ENCODE measurements at places on chromosomes 2 and 18.

GRCh38 chr2:122851161-122851560 is 1095.7 kb downstream of the TSN start:
- DNase-seq: no peak

GRCh38 chr2:199684832-199685231 is 166.2 kb downstream of the FTCDNL1 start:
- DNase-seq: no peak

- DNase-seq: no peak
Observed at GRCh38 chr2:206316141-206316540, 41.7 kb downstream of the ZDBF2 start.

DNA sequence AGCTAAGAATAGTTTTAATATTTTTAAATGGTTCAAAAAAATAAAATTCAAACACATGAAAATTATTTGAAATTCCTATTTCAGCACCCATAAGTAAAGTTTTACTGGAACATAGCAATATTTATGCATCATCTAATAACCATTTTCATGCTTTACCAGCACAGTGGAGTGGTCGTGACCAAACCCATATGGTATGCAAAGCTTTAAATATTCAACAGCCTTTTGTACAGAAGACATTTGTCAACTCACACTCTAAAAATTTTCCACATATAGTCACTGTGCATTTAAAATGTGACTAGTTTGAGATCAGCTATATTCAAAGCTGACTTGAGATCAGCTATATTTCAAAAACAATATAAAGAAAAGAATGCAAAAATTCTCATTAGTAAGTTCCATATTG is 46.2 kb downstream of the PUM2 start:
- DNase-seq: no peak

GRCh38 chr2:28377195-28377816 is 15.4 kb upstream of the FOSL2 start:
- DNase-seq: no peak

DNA sequence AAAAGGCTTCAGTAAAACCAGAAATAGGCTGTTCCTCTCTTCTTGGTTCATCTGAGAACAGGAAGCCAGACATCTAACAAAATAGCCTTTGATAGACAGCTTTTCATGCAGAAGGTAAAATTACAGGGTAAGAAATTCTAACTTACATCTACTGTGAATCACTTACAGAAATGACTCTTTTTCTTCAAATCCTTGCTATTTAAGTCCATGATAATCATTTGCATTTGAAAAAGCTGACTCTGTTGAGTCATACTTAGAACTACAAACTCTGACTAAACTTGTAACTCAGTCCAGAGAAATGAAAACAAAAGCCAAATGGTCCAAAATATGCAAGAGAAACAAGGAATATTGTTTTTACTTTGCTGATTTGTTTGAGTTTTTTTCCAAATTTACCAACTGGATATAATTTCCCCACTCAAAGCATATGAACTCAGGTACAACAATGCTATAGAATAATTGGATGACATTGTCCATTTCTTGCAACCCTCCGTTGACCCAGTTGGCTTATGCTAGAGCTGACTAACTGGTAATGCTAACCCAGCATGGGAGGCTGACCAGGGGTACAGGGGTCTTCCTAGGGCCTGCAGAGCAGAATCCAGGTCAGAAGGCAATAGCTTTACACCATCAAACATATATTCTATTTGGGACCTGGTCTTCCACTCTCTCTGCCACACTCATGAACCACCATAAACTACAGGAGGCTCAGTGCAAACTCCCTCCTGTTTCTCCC is 18.8 kb upstream of the MREG start:
- peak; percentile 70 for DNase-seq

DNA sequence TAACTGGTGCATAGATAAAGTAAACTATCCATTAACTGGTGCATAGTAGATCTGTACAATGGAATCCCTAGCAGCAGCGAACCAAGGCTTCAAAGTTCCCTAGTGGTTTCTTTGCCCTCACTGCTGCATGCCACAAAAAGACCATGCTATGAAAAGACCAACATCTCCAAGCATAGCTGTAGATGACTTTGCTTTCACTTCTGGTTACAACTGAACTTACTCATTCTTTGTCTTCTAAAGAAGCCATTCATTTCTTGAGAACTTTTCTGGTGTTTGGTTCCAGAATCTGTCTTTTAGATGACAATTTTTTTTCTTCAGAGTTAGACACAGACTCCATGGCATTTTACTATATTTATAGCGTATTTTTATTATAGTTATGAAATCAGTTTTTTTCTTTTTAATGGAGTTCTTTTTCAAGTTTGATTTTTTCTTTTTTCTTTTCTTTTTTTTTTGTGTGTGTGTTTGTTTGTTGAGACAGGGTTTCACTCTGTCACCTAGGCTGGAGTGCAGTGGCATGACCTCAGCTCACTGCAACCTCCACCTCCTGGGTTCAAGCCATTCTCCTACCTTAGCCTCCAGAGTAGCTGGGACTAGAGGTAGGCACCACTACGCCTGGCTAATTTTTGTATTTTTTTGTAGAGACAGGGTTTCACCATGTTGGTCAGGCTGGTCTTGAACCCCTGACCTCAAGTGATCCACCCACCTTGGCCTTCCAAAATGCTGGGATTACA is 63.6 kb downstream of the SLC35F5 start:
- peak; percentile 7 for DNase-seq

DNA sequence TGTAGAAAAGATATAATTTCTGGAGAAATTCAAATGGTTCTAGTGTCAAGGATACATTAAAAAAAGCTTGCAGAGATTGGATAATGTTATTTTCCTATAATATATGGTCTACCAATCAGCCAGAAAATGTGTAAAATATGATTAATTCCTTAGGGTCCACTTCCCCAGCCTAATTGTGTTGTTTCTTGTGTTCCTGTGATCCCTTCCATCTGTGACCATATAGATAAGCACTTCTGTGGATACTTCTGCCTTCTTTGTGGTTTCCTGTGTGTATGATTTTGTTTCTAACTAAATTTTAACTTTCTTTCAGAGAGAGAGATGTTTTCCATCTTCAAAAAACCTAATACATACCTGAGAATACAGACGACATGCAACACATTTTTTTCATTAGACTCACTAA is 367.1 kb upstream of the PIK3C3 start:
- DNase-seq: no peak

DNA sequence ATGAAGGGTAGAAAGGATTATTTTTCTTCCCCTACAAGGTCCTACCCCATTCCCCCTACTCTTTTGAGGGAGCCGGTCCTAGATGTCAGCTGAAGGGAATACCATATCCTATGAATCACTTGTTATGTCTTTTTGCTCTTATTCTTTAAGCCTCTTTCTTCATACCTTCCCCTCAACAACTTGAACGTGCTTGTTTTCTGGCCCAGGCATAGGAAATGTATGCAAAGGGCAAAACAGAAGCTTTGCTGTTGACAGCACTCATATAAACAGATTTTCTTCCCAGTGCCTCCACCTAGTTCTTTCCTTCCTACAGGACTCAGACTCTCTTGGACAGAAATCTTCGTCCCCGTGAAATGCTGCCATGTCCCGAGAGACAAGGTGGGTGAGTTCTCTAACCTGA is 64.6 kb downstream of the TMEM17 start:
- no peak for DNase-seq

DNA sequence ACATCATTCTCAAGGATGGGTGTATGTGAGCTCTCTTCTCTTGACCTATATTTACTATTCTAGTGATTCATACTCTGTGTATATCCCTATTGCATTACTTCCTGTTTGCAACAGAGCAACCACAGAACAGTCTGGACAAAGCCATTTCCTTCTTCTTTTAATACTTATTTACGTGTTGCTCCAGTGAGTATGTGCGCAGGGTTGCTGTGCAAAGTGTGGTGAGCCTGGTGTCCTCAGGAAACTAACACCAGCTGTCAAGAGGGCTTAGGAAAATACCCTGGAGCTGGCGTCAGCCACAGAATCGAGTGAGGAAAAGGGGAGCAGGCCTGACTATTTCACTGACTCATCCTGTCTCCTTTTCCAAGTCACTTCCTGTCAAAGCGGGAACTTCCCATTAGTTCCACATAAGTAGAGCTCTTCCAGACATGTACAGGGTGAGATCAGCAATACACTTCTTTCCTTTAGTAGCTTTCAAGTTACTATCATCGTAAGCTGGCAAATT is 214.1 kb upstream of the COPS8 start:
- peak; percentile 96 for DNase-seq

- DNase-seq: no peak
Observed at GRCh38 chr2:146677280-146677679, 1167.5 kb upstream of the ACVR2A start.

DNA sequence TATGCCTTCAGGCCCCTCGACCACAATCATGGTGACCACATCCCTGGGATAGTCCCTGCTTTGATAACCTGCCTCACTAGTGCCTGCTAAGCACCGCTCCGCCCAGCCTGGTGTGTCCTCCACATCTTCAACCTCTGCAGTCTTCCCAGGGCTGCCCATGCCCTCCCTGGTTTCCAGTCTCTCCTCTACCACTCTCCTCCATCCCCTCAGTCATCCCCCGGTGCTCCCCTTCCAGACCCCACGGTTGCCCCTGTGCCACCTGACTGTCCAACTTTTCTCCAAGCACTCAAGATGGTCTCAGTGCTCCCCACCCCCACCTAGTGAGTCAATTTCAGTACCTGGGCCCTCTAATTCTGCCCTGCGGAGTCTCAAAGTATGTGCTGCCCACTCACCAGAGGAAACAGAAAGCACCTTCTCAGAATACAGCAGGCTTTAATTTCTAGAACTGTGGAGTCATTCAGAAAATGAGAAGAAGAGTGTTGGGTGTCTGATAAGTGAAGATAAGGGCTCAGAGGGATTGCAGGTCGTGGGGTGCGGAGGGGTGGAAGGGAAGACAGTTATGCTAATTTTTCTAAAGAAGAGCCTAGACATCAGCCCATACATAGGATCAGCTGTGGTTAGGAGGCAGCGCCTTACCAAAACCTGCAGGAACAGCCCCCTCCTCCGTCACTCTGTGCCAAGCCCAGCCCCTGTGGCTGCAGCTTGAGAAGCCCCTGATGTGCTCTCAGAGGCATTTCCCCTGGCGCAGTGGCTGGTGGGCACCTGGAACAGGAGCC is 53.6 kb upstream of the CAB39 start:
- no peak for DNase-seq

GRCh38 chr2:233142355-233142897 is 82.3 kb downstream of the INPP5D start:
- no peak for DNase-seq

GRCh38 chr2:96073170-96073775 is 38.6 kb upstream of the GPAT2 start:
- no peak for DNase-seq

GRCh38 chr2:240396623-240397541 is 38.6 kb upstream of the GPC1 start:
- DNase-seq: no peak

GRCh38 chr2:42964439-42965083 is 172.2 kb upstream of the HAAO start:
- peak; percentile 91 for DNase-seq

DNA sequence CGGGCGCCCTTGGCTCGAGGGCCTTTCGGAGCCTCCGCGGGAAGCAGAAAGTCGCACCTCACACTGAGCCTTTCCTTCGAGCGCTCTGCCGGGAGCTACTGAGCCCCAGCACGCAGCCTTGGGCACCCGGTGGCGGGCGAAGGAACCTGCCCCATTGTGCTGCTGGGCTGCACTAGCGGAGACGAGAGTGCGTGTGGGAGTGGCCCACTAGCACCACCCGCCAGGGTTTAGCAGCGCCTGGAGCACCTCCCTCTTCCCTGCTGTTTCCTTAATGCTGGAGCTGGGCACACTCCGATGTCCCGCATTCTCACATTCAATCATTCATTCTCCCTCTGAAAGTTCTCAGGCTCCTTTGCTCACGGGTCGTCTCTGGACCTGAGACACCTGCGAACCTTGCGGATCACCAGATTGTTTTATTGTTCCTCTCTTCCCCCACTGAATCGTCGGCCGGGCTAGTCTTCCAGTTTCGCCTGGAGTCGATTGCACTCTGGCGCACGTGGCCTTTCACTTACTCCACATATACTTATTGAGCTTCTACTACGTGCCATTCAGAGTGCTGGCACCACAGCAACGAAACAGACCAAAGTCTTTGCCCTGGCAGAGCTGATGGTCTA is 8.5 kb upstream of the PAX3 start:
- DNase-seq: no peak

DNA sequence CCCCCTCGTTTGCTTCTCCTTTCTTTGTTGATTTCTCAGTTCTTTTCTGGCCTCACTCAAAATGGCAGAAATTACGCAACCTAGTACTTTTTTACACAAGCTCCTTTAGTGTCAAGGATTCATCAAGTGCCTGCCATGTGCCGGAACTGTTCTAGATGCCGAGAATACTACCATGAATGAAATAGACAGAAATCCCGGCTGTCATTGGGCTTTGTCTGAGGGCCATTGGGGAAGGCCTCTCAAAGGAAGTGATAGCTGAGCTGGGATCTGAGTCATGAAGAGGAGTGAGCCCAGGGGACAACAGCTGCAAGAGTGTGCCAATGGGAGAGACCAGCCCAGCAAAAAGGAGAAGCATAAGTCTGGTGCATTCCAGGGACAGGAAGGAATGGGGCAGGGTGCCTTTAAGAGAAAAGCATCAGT is 34.3 kb upstream of the PPP1CB start:
- peak; percentile 83 for DNase-seq

- DNase-seq: peak; percentile 23
Observed at GRCh38 chr2:40372283-40372985, 79.5 kb downstream of the SLC8A1 start.

DNA sequence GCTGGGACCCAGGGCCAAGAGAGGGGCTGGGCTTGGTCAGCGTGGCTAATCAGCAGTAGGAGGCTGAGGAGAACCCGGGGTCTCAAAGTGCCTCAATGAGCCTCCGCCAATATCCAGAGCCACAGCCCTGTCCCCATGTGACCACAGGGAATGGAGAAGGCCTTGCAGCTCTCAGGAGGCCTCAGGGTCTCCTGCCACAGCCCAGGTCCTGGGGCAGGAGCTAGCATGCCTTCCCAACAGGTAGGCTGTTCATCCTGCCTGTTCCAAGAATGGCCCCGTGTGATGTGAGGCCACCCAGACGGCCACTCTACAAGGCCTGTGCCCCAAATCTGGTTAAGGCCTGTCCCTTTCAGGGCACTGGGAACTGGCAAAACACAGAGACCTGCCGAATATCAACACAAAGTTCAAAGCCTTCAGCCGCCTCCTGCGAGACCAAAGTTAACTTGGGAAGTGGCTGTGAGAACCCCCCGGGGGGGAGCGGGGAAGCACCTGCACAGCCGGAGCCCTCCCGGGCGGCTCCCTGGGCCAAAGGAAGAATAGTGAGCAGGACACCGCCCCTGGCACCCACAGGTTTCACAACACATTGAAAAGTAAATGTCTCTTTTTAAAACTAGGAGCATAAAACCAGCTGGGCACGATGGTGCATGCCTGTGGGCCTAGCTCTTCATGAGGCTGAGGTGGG is 4.5 kb upstream of the LIMS2 start:
- DNase-seq: no peak

- no peak for DNase-seq
Observed at GRCh38 chr2:14072338-14072737, 560.2 kb upstream of the LRATD1 start.

- no peak for DNase-seq
Observed at GRCh38 chr18:49321271-49321670, 139.2 kb downstream of the DYM start.

- DNase-seq: no peak
Observed at GRCh38 chr2:1115843-1116539, 165.3 kb downstream of the SNTG2 start.

Data from M059J (cell line).